NCI-H1417 treated with DMSO at 0.1 percent for 48 hours (cell line): ENCODE measurements at places on chromosomes 4 and X.

DNA sequence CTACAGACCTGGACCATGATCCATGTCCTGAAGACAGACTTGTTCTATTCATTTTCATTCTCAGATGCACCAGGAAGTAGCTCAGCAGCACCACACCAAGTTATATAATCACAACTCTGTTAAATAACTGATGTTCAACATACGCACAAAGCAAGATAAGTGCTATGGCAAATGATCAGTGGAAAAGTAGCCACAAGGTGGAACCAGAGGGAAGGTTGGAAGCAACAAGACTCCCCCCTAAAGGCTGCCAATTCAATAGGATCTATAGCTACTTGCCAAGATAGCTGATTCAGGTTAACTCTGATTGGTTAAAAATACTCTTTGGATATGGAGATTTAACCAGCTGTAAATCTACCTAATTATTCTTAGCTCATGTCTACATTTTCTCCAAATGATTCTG lies 23.7 kb upstream of the FAM47B start:
- no peak for DNase-seq

GRCh38 chr4:6499238-6499600 lies 26.8 kb upstream of the PPP2R2C start:
- no peak for DNase-seq

DNA sequence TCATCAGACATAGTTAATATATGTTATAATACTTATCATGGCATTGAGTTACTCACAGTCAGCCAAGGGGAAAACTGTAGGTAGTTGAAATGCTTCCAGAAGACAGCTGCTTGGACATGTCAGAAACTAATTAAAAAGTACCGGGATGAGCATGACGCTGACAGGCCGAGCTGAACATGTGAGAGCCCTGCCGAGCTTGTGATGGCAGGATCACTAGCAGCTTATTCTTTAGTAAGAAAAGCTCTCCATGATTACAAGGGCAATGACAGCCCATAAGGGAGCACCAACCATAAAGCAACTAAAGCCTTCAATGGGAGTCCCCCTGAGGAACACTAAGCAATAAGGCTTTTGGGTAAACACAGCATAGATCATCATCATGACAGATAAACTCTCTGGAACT lies 435.6 kb downstream of the TLL1 start:
- no peak for DNase-seq

DNA sequence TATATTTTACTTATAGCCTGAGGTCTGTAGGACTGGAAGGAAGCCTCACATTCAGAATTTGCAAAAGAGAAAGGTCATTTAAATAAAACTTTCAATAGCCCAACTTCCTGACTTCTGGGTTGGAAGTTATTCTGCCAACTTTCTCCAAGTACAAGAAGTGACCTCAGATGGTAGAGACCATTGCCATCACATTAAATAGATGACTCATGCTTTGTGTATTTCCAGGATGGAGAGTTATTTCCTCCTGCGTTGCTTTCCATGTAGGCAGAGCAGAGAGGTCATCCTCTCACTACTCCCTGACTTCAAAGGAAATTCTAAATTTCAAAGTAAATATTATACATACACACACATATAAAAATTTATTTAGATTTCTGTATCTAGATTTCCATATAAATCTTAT lies 73.0 kb upstream of the NR3C2 start:
- DNase-seq: no peak

GRCh38 chr4:1802151-1802715 lies 9.1 kb downstream of the FGFR3 start:
- no peak for DNase-seq

DNA sequence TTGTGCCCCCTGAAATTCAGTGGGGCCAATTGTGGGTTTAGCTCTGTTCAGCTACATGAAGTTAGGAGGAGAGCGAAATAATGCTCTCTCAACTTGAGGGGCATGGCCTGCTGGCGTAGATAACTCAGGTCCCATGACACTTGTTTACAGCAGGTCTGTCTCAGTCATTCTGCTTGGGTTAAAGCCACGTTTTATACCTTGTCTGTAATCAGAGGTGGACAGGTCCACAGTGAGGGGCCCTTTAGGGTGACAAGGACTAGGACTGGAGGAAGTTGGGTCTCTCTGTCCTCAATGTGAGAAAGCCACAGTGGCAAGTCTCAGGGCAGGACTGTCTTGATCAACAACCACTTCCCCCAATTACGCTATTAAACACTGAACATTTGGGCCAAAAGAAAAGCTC lies 49.0 kb downstream of the PDHA1 start:
- no peak for DNase-seq

- no peak for DNase-seq
Observed at GRCh38 chr4:169566021-169566818, 46.2 kb downstream of the NEK1 start.

DNA sequence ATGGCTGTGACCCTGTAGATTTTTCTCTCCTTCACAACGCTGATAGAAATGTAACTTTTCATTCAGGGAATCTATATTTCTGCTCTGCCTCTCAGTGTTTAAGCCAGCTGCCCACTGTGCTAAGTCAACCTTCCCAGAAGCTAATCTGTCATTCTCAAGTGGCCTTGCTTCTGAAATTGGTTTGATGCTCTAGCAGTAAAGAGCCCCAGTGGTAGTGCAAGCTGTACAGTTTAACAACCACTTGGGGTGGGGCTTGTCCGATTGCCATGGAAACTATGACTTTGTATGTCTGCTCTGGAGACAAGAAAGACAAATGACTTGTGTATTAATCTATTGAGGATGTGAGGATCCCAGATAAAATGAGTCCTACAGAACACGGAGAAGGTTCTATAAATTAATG lies 620.9 kb upstream of the GALNT7 start:
- DNase-seq: peak; percentile 79

DNA sequence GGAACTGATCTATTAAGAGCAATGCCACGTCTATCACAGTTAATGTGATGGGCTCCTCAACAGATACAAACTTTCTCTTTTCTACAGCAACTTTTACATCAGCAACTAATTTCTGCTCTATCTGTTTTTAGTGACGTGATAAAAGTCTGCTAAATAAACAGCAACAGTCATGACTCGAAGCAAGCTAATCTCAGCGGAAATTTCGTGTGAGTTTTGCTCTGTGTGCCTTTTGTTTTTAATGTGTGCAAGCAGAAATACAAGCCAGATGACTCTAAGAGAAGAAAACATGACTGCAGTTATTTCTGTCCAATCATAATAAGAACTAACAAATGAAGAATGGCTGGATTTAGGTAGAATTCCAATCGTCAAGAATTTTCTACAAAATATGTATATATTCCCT lies 214.3 kb downstream of the LDB2 start:
- no peak for DNase-seq

GRCh38 chr4:140408974-140409373 lies 18.5 kb downstream of the CLGN start:
- no peak for DNase-seq

DNA sequence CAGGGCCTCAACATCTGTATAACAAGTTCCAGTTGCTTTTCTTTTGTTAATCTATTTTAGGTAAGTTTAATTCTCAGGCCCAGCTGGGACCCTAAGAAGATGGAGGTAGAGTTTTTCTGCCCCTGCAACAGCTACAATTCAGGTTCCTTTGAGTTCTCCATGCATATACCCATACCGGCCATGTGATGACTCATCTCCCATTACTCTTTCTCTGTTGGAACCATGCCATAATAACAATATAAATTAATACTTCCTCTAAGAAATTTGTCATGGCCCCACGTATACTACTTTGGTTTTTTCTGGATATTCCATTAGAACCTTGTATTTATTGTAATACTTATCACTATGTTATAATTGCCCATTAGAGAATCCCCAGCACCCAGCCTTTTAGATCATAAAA lies 1.3 kb upstream of the INTU start:
- no peak for DNase-seq

- DNase-seq: no peak
Observed at GRCh38 chr4:146340798-146341197, 126.5 kb downstream of the REELD1 start.

DNA sequence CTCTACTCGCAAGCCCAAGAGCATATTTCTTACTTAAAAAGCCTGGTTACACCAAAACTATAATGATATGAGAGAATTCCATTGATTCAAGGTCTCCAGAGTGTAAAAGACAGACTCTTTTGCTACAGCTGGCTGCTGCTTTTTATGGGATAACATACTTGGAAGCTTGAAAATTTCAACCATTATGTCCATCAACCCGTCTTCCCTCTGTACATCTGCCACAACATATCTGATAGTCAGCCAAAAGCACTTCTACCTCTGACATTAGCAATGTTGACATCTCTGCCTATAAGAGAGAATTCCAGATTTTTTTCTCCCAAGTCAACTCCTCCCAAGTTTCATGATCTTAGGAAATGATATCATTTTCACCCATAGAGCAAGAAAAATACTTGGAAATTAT lies 54.4 kb upstream of the IQCM start:
- no peak for DNase-seq

GRCh38 chrX:13380211-13380610 lies 60.4 kb upstream of the ATXN3L start:
- DNase-seq: no peak

DNA sequence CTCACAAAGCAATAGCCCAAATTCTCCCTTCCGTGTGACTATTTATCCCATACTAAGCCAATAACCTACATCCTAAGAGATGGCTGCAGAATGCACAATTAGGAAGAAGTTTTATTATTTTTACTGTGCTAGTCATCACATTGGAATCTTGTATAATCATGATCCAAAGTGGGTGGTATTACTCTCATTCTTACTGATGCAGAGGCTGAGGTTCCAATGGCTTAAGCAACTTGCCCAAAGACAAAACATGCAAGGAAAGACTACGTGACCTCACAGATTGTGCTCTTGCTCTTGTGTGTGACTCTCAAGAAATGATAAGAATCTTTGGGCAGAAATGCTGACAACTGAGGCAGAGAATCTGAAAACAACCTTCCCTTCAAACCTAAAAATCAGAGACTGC lies 212.2 kb downstream of the LDB2 start:
- DNase-seq: no peak

GRCh38 chrX:46044486-46044885 lies 500.7 kb downstream of the ZNF674 start:
- no peak for DNase-seq
